ENCODE measurements at places on chromosomes 1 and 21.
A peak's percentile ranks its signal among the peaks of the same experiment; 100 is the strongest.

DNA sequence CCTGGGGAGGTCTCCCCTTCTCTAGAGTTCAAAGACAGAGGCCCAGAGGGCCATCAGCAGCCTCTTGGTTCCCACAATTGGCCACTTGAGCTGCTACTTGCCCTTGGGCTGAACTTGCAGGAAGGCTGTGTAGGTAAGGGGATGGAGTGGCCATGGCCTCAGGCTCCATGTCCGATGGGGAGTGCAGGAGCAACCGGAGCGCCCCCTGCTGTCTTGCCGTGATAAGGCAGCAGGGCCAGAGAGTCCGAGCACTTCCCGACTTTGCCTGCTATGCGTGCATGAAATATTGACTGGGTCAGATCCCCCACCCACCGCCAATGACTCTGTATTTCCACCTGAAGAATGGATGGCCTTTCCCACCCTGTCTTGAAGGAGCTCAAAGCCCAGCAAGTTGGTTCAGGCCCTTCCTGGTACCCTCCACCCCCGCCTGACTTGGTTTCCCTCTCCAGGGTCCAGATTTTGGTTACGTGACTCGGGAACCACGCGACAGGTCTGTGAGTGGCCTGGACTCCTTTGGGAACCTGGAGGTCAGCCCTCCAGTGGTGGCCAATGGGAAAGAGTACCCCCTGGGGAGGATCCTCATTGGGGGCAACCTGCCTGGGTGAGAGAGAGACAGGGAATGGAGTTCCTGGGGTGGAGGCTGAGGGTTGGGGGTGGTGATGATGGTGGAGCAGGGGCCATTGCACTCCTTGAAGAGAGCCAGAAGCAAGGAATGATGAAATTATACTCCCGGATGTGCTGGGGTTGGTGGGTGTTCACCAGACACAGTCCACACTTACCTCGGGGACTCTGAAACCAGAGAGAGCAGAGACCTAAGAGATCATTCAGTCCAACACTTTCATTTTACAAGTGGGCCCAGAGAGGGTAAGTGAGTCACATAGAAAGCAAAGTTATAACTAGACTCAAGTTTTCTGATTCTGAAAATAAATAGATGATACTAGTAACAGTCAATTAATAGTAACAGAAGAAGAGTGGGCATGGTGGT is 25.6 kb downstream of the PADI3 start:
- peak; percentile 9 for DNase-seq

GRCh38 chr1:206900149-206900548 is 2.9 kb downstream of the IL24 start:
- DNase-seq = no peak

- no peak for DNase-seq
These were observed 5.2 kb upstream of the VTCN1 start for GRCh38 chr1:117215733-117216462.

DNA sequence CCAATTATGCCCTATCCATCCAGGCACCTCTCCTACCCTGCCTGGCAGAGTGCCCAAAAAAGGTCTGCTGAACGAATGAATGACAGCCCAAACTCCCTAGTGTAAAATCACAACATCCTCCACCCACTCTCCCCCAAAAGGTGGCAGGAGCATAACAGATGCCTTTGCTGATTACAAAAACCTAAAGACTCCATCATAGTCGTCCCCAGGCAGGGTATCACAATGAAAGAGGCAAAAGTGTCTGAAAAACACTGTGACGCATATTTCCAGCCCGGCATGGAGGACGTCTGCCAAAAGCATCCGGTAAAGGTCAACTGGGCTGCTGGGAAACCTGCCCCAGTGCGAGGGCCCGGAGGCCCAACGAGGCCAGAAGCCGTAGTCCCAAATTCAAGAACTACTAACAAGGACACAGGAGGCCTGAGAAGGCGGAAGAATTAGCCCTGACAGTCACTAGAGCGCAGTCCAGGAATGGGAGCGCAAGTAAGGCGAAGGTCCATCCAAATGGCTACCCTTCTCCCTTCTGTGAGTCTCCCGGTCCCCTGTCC is 576 bp downstream of the SMIM12 start:
- no peak for DNase-seq

DNA sequence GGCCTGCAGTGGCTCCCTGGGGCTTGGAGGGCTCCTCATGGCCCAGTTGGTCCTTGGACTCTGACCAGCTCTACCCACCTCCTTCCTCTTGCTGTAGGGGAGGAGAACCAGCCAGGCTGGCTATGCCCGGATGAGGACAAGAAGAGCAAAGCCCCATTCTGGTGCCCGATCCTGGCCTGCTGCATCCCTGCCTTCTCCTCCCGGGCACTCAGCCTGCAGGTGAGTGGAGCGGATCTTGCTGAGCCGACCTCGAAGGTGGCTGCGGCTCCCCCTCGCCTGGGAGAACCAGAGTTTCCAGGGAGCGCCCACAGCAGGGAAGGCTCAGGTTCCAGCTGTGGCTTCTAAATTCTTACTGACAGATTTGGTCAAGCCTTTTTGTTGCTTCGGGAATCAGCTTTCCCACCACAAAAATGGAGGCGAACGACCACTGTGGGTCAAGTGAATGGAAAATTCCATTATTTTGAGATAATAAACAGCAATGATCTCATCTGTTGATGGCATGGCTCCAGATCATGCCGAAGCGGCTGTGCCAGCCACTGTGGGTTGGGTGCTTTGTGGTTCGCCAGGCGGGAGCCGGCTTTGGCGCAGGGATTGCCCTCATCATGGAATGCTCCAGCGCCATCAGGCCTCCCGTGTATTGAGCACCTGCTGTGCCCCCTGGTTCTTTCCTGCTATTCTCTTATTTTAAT is 106.5 kb upstream of the ACTL8 start:
- no peak for DNase-seq

- no peak for DNase-seq
These were observed 12.7 kb upstream of the IFI16 start for GRCh38 chr1:158996998-158997397.

DNA sequence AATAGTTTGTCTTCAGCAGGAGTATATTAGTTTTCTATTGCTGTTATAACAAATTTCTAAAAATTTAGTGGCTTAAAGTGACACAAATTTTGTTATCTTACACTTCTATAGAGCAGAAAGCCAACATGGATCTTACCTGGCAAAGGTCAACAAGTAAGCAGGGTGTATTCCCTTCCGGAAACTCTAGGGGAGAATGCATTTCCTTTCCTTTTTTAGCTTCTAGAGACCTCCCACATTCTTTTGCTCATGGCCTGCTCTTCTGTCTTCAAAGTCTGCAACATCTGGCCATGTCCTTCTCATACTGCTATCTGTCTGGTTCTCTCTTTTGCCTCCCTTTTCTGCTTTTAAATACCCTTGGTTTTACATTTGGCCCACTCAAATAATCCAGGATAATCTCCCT is 242.6 kb downstream of the ZNF648 start:
- DNase-seq = no peak

DNA sequence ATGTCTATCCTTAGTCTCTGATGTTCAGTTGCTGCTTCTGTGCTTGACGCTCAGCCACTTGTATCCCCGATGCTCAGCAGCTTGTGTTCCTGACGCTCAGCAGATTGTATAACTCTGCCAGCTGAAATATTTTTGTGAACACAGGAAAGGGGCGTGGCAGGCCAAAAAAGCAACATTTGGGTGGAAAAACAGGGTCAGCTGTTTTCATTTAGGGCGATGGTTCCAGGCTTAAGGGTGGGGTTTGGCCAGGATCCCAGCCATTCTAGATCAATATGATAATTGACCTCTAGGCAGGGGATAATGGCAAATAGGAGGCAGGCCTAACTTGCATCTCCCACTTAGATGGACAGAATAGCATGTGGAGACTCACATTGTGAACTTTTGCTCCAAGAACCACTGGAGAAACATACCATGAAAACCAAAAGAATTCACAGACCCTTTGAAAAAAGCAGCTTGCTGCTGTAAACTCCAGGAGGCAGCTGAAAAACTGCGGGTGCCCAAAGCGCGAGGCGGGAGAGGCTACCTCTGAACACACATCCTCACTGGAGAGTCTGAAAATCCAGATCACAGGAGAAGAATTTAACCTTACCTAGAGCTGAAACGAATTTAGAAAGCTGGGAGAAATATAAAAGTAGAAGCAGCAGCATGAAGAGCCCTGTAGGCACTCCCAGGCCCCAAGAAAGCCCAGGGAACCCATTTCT is 58.3 kb downstream of the ZNF648 start:
- DNase-seq = no peak

- peak; percentile 46 for DNase-seq
These were observed 24.1 kb downstream of the CHI3L2 start for GRCh38 chr1:111251570-111251969.

GRCh38 chr1:203765029-203765837 is at the start of gene LAX1:
Gene LAX1, plus strand, starts transcription at chr1:203765183. Its CDS starts 383 bp downstream, at chr1:203765566.
- DNase-seq = peak; percentile 98

GRCh38 chr1:77038000-77038399 is 170.7 kb downstream of the ST6GALNAC5 start:
- DNase-seq = no peak

DNA sequence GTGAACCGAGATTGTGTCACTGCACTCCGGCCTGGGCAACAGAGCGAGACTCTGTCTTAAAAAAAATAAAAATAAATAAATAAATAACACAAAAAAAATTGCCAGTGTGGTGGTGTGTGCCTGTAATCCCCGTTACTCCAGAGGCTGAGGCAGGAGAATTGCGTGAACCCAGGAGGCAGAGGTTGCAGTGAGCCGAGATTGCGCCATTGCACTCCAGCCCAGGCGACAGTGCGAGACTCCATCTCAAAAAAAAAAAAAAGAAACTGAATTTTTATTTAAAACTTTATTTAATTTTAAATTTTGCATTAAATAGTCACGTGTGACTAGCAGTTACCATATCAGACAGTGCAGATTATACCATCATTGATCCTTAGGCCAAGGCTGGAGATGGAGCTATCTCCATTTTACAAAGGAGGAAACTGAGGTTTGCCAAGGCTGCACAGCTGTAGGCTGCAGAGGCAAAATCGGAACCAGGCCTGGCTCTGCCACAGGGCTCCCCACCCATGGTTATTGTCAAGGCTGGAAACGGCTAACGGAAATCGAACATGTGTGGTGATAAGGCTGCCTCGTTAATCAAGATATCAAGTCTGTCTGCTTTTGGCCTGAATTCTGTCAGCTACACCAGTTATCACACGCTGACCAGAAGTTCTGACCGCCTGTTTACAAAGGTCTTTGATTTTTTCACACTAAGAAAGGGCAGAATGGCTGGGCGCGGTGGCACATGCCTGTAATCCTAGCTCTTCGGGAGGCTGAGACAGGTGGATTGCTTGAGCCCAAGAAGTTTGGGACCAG is 20.5 kb downstream of the HSPG2 start:
- DNase-seq = no peak

GRCh38 chr1:44512313-44512885 is 107.3 kb downstream of the RNF220 start:
- no peak for DNase-seq

DNA sequence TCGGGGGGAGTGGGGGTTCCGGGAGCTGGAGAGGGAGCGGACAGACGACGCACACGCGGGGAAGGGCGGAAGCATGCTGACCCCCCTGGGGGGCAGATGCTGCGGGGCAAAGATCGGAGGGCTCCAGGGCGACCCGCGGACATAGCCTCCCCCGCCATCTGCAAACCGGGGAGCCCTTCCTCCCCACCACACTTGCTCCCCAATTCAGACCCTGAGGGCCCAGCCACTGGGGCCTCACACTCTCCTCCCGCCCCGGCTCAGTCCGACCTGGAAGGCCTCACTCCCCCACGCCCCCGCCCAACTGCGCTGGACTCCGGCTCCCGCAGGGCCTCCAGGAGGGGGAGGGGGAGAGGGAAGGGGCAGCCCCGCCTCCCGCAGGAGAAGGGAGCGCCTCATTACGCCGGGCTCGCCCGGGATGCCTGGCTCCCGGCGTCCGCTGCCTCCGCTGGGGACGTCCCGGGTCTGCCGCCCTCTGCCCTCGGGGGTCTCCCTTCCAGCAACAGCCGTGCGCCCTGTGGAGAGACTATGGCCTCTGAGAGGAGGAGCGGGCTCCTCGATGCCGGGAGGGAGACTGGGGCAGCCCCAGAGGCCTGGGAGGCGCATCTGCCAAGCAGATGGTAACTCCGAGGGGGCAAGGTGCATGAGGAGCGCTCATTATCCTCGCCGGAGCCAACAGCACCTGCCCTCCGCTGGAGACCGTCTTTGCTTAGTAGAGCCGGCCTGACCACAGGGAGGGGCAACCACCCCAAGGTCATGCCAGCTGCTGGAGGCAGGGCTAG is 636 bp upstream of the CAMK2N1 start:
- no peak for DNase-seq

- DNase-seq = no peak
These were observed 163.9 kb downstream of the TSEN15 start for GRCh38 chr1:184215274-184215925.

GRCh38 chr1:43639976-43640794 is 9.8 kb upstream of the KDM4A start:
- DNase-seq = no peak

DNA sequence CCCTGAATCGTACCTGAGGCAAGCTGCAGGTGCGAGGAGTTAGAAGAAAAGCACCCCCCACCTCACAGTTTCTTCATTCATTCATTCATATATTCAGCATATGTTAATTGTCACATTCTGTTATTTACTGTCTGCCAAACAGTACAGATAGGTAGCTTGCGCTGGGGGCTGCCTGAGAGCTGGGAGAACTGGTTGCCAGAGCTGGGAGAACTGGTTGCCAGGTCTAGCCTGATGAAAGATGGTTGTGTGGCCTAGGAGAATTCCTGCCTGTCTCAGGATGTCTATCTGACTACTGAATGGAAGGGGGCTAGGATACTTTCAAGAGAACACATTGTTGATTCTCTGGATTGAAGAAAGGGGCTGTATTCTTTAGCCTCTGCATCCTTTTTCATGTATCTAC is 225.9 kb upstream of the POU3F1 start:
- no peak for DNase-seq

DNA sequence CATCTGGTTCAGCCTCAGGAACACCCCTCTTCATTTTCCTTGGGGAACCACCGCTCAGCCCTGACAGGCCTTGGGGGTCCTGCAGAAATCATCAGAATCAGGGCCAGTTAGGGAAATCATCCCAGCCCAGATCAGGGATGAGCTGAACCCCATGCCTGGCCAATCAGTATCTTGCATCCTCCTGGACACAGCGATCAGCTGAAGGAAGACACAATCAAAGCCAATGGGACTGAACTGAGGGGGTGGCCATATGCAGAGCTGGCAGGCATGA is 395.4 kb downstream of the MATN1 start:
- DNase-seq = no peak

- peak; percentile 35 for DNase-seq
These were observed 11.4 kb upstream of the PHLDA3 start for GRCh38 chr1:201480231-201481003.

DNA sequence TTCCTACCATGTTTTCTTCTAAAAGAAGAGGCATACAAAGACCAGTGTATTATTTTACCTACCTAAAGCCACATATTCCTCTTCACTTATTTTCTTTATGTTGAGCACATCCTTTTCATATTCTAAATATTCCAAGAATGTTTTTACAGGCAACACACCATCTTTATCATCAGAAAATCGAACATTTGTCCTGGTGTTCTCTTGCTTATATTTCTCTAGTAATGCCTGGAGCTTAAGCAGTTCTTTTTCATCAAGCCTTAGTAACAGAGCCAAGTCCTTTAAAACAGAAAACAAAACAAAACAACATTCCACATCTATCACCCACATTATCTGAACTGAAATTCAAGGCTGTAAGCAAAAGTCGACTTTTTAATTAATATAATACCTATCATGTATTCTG is 88.7 kb downstream of the IARS2 start:
- DNase-seq = no peak

GRCh38 chr1:2137257-2138121 is 57.1 kb downstream of the FAAP20 start:
- DNase-seq = no peak

All from Jurkat, Clone E6-1 (cell line).